Mesothelial cell of epicardium (in vitro differentiated cells): ENCODE measurements at places on chromosomes 1 and 21.

DNA sequence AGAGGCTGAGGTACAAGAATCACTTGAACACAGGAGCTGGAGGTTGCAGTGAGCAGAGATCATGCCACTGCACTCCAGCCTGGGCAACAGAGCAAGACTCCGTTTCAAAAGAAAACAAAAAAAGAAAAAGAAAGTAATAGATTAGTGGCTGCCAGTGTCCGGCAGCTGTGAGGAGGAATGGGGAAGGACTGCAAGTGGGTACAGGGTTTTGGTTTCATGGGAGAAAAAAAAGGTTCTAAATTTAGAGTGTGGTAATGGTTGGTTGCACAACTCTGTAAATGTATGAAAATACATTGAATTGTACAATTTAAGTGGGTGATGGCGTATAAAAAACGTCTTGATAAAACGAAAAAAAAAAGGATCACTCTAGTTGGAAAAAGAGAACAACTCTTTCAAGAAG, 6.7 kb downstream of the TAF1A start:
- no peaks in the 10 kb centered on the region for H3K27me3 ChIP-seq
- peaks cover 42% of the 10 kb centered on the region for H3K36me3 ChIP-seq
- H3K4me1 ChIP-seq, result peaks cover 20% of the 10 kb centered on the region
- no peak overlapping the region for H3K4me3 ChIP-seq
- H3K27ac ChIP-seq, result no peak overlapping the region
- no peak for DNase-seq

GRCh38 chr1:56045477-56045876, 533.9 kb downstream of the PLPP3 start:
- no peaks in the 10 kb centered on the region for H3K36me3 ChIP-seq
- H3K27me3 ChIP-seq, result no peaks in the 10 kb centered on the region
- no peak for DNase-seq
- no peak overlapping the region for H3K27ac ChIP-seq

GRCh38 chr1:151059109-151060006, at the start of gene CDC42SE1:
CDC42SE1 (minus strand) TSS chr1:151059622; CDS start chr1:151055730, 3,892 bp downstream.
- H3K4me1 ChIP-seq, result peaks cover 56% of the 10 kb centered on the region
- peaks cover 11% of the 10 kb centered on the region for H3K36me3 ChIP-seq
- DNase-seq, result peak; percentile 85
- peak within 1 kb of the TSS; percentile 96 for H3K4me3 ChIP-seq

GRCh38 chr1:65691152-65691900, 101.4 kb upstream of the PDE4B start:
- no peak overlapping the region for H3K27ac ChIP-seq
- H3K36me3 ChIP-seq, result peaks cover under 1% of the 10 kb centered on the region
- H3K4me3 ChIP-seq, result no peak overlapping the region

- DNase-seq, result no peak
- peaks cover 11% of the 10 kb centered on the region for H3K27me3 ChIP-seq
- H3K36me3 ChIP-seq, result no peaks in the 10 kb centered on the region
- peaks cover 16% of the 10 kb centered on the region for H3K4me1 ChIP-seq
These were observed 139.3 kb upstream of the EDN2 start for GRCh38 chr1:41623736-41624135.

DNA sequence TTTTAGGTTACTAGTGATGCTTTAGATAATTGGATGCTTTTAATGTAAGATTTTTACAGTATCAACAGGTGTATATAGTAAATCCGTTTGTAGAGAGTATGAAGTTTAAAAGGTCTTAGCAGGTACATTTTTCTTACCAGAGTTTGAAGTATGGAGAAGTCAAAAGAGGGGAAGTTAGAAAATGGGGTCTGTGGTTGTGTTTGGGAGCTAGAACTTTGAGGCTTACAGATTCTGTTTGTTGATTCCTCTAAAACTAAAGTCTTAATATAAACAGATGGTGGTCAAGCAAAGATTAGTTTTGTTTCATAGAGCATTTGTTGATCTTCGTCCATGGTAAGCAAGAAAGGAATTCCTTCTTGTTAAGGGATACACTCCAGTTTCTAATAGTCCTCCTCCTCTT, 35.8 kb downstream of the CDC42 start:
- no peak overlapping the region for H3K4me3 ChIP-seq
- no peaks in the 10 kb centered on the region for H3K27me3 ChIP-seq
- peaks cover 29% of the 10 kb centered on the region for H3K36me3 ChIP-seq
- H3K4me1 ChIP-seq, result peaks cover 35% of the 10 kb centered on the region
- no peak for DNase-seq

GRCh38 chr1:240516069-240516468, 95.9 kb downstream of the GREM2 start:
- no peak for DNase-seq
- no peak overlapping the region for H3K27ac ChIP-seq
- H3K4me1 ChIP-seq, result no peaks in the 10 kb centered on the region
- H3K36me3 ChIP-seq, result no peaks in the 10 kb centered on the region
- no peak overlapping the region for H3K4me3 ChIP-seq
- peaks cover 13% of the 10 kb centered on the region for H3K27me3 ChIP-seq

- no peak overlapping the region for H3K4me3 ChIP-seq
- H3K4me1 ChIP-seq, result peaks cover 34% of the 10 kb centered on the region
- peaks cover 48% of the 10 kb centered on the region for H3K36me3 ChIP-seq
- DNase-seq, result no peak
- no peak overlapping the region for H3K27ac ChIP-seq
These were observed 167.7 kb downstream of the SIPA1L2 start for GRCh38 chr1:232462213-232462612.

GRCh38 chr21:17793246-17794123, 25.7 kb downstream of the C21orf91 start:
- peaks cover 26% of the 10 kb centered on the region for H3K36me3 ChIP-seq
- H3K4me3 ChIP-seq, result no peak overlapping the region
- DNase-seq, result no peak
- no peaks in the 10 kb centered on the region for H3K27me3 ChIP-seq

DNA sequence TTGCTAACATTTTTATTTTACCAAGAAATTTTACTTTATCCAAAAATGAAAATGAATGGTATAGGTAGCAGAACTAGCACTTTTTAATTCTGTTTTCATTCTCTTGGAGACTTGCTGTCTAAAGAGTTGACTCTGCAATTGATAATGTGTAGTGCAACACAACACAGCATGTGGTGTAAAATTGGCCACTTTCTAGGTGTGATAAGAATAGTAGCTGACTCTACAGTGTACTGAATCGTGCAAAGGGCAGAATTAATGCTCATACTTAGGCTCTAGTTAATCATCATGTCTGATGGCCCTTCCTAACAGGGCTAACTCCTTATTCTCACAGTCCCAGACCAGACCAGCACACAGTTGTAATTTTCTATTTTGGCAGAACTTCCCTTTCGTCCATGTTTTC, 140.5 kb downstream of the NEK7 start:
- H3K4me1 ChIP-seq, result peaks cover 11% of the 10 kb centered on the region
- H3K36me3 ChIP-seq, result peaks cover 23% of the 10 kb centered on the region
- H3K27me3 ChIP-seq, result no peaks in the 10 kb centered on the region
- no peak for DNase-seq
- no peak overlapping the region for H3K4me3 ChIP-seq
- no peak overlapping the region for H3K27ac ChIP-seq

DNA sequence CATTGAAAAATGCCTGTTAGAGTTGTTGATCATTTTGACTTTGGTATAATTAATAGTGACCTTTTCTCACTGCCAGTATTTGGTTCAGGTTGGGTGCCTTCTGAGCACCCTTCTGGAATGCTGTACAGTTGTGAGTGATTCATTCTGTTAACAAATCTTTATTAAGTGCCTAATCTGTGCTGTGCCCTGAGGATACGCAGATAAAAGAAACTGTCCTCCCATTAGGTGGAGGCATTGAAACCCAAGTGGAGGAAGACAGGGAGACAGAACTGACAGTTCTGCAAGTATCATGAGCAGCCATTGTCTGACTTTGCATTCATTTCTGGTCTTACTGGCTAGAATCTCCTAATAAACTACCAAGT, 76.1 kb upstream of the ZNF326 start:
- H3K4me3 ChIP-seq, result no peak overlapping the region
- no peak for DNase-seq
- peaks cover 15% of the 10 kb centered on the region for H3K4me1 ChIP-seq
- no peak overlapping the region for H3K27ac ChIP-seq
- no peaks in the 10 kb centered on the region for H3K27me3 ChIP-seq

DNA sequence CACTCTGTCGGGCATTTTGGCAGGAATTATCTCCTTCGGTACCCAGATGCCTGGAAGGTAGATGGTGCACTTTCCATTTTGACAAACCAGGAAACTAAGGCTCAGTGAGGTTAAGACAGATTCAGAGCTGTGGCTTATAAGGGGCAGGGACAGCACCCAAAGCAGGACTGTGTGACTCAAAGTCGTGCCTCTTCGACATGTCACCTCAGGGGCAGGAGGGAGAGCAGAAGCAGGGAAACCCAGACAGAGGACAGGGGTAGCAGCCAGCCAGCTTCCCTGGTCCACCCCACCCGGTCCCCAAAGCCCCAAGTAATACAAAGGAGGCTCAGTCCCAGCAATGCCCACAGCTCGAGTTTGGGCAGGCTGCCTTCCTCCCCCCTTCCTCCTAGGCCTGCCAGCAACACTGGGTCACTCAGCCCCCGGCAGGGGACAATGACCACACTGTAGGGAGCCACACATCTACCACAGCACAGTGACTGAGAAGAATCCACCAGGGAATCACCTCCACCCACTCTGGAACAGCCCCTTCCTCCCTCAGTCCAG, 2.5 kb downstream of the RHOC start:
- peak overlapping the region; percentile 78 for H3K4me3 ChIP-seq
- no peak for DNase-seq
- H3K27ac ChIP-seq, result peak overlapping the region; percentile 95
- H3K27me3 ChIP-seq, result no peaks in the 10 kb centered on the region
- peaks cover 73% of the 10 kb centered on the region for H3K4me1 ChIP-seq

- H3K36me3 ChIP-seq, result no peaks in the 10 kb centered on the region
- H3K27me3 ChIP-seq, result peaks cover 5% of the 10 kb centered on the region
- DNase-seq, result no peak
- H3K27ac ChIP-seq, result no peak overlapping the region
These were observed 158.3 kb downstream of the ST6GALNAC5 start for GRCh38 chr1:77025599-77025998.

GRCh38 chr1:184051485-184052193, at the start of gene TSEN15:
TSEN15 (plus strand) TSS chr1:184051730; CDS start chr1:184051756, 26 bp downstream.
- H3K4me3 ChIP-seq, result peak within 1 kb of the TSS; percentile 99
- H3K27me3 ChIP-seq, result peaks cover 1% of the 10 kb centered on the region
- peaks cover 33% of the 10 kb centered on the region for H3K4me1 ChIP-seq
- H3K27ac ChIP-seq, result peak within 1 kb of the TSS; percentile 99
- peak; percentile 81 for DNase-seq
- H3K36me3 ChIP-seq, result peaks cover 12% of the 10 kb centered on the region

DNA sequence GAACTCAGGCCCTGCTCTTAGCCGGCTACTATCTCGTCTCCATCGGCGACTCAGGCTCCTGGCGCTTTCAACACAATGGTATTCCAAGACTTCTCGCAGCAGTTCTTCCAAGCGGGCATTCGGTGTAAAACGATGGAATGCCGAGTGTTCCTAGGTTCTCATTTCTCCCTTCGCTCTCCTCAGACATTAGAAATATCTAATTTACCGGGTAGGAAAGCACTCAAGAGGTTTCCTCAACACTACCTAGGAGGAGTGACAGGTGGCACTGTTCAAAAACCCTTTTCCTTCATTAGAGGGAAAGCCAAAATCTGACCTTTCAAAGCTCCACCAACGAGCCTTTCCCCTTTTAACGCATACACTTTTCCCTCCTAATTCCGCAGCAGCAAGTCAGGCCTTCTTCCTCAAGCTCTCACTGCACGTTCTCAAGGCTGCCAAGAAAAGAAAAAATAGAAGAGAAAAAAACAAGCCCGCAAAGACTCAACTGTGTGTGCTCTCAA, 601 bp downstream of the UBE2G2 start:
- peak overlapping the region; percentile 82 for H3K27ac ChIP-seq
- no peaks in the 10 kb centered on the region for H3K27me3 ChIP-seq
- peak overlapping the region; percentile 85 for H3K4me3 ChIP-seq
- DNase-seq, result no peak
- peaks cover 28% of the 10 kb centered on the region for H3K4me1 ChIP-seq

GRCh38 chr1:228006786-228007048, at the start of gene WNT3A:
WNT3A (plus strand) TSS chr1:228006998; CDS start chr1:228007129, 131 bp downstream.
- H3K27me3 ChIP-seq, result peaks cover 92% of the 10 kb centered on the region
- peak within 1 kb of the TSS; percentile 55 for H3K4me3 ChIP-seq
- no peaks in the 10 kb centered on the region for H3K36me3 ChIP-seq
- H3K27ac ChIP-seq, result no peak within 1 kb of the TSS
- no peak for DNase-seq

- H3K27me3 ChIP-seq, result no peaks in the 10 kb centered on the region
- no peak overlapping the region for H3K4me3 ChIP-seq
- peaks cover 29% of the 10 kb centered on the region for H3K4me1 ChIP-seq
- no peaks in the 10 kb centered on the region for H3K36me3 ChIP-seq
- no peak for DNase-seq
- H3K27ac ChIP-seq, result no peak overlapping the region
These were observed 87.4 kb upstream of the NGF start for GRCh38 chr1:115425442-115425841.

DNA sequence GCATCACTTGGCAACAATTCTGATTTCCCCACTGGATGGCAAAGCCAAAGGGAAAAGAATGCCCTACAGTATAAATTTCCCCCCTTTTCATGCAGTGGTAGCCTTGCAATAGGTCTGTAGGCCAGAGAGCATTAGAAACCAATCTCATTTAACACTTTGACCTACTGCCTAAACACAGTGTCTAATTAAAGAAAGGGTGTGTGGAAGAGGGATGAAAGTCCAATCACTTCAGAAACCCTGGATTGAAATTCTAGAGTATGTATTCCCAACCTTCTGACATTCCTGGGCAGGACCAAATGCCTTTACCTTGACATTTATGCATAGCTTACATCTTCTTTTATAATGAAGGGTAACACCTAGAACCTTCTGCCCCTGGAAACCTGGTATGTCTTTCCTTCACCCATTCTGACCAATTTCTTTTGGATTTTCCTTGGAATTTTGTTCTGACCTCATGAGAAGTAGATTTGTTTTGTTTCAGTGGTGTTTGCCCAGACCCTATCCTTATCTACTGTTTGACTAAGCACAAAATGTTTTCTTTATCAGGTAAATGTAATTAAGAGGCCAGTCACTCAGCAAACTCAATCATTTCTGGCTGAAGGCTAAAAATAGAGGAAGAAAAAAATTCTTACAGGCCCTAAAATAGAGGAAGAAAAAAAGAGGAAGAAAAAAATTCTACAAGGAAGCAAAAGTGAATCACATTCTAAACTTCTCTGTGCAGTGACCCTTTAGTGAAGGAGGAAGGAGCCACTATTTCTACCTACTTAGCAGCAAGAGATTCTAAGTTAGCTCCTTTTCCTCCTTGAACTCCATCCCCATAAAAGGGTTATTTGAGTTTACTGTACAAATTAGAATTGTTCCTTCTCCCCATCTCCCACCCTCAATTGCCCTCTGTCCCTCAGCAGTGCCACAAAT, 129.5 kb upstream of the DSCAM start:
- DNase-seq, result no peak
- no peak overlapping the region for H3K27ac ChIP-seq
- no peaks in the 10 kb centered on the region for H3K4me1 ChIP-seq
- H3K36me3 ChIP-seq, result no peaks in the 10 kb centered on the region

DNA sequence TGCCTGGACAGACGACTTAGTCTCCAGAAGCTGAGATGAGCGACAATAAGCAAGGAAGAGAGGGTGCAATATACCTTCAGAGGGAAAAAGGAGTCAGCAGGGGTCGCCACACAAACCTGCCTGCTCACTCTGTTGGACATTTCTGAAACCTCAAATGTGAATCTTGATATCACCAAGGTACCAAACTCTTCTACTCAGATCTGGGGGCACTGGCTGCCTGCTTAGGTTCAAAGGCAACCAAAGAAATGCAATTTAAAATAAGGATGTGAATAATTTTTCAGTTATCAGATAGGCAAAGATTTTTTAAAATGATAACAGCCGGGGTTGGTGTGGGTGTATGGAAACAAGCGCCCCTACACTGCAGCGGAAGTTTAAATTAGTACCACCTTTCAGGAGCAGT, 164.2 kb downstream of the HIVEP3 start:
- H3K4me3 ChIP-seq, result no peak overlapping the region
- no peak for DNase-seq
- no peak overlapping the region for H3K27ac ChIP-seq
- no peaks in the 10 kb centered on the region for H3K36me3 ChIP-seq
- no peaks in the 10 kb centered on the region for H3K27me3 ChIP-seq
